Heart left ventricle (tissue), 16 donors: ENCODE measurements at places on chromosomes 2 and 18. TPM values are rescaled to one million over a fixed set of nuclear protein-coding genes. Genes with fewer than 3 reads are reported as not detected.

- no peak overlapping the region for H3K27ac ChIP-seq
- H3K4me3 ChIP-seq, result no peak overlapping the region
- no peaks in the 10 kb centered on the region for H3K36me3 ChIP-seq
- H3K4me1 ChIP-seq, result no peaks in the 10 kb centered on the region
- H3K27me3 ChIP-seq, result no peaks in the 10 kb centered on the region
- DNase-seq, result no peak
Observed at GRCh38 chr18:28960146-28960545, 783.2 kb upstream of the CDH2 start.

DNA sequence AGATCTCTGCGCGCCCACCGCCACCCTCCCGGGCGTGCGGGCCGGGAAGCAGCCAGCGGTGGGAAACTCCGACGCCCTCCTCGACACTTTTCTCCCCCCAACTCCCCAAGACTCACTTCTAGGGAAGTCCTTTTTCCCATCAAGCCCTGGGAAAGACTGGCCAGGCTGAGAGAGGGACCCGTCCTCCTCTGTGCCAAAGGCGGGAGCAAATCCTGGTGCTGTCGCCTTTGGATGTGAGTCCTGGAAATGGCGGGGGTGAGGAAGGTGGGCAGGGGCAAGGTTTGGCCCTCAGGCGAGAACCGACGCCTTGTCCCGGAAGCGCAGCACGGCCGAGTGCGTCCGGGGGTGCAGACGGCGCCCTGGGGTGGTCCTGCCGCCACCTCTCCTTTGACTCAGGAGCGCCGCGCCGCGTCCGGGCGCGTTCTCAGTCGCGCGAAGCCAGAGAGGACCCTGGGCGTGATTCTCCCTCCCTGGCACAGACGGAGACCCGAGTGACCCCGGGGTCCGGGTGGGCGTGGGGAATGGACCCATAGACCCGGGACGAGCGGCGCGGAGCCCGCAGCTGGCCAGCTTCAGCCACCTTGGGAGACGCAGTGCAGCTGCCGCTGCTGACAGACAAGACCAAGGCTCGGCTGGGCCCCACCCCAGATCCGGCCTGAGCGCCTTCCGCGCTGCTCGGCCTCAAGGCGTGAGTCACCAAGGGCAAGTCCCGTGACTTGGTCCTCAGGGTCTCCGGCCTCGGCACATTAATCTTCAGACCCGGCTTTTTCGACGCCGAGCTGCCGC is 3.5 kb upstream of the LBX2 start:
- peak; percentile 91 for DNase-seq
- peaks cover 36% of the 10 kb centered on the region for H3K4me1 ChIP-seq
- H3K27me3 ChIP-seq, result peaks cover 52% of the 10 kb centered on the region
- peak overlapping the region; percentile 55 for H3K4me3 ChIP-seq

DNA sequence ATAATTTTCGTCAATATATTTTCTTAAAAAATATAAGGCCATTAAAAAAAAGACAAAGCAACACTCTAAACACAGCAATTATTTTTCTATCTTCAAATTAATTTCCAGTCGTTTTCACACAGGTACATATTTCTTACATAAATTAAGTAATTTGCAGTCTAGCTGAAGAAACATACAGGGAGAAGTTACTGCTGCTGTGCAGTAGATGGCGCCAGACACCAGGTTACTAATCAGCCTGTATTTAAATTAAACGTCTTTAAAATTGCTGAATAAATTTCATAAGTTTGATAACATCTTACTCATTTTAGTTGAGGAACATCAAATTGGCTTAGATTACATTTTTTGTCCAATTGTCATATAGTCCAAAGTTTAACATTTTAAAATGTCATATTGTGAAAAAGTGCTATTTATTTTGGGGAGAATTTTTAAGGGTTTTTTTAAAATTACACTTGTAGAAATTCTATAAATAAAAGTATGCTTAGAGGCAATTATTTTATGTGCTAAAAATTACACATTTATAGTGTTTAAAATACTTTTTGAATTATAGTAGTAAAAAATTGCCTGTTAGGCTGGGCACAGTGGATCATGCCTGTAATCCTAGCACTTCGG is 88.4 kb downstream of the PMAIP1 start:
- no peak overlapping the region for H3K4me3 ChIP-seq
- H3K27me3 ChIP-seq, result peaks cover 25% of the 10 kb centered on the region
- H3K36me3 ChIP-seq, result no peaks in the 10 kb centered on the region
- H3K27ac ChIP-seq, result no peak overlapping the region

GRCh38 chr2:178632729-178633128 is 152.5 kb downstream of the PLEKHA3 start:
- no peak overlapping the region for H3K4me3 ChIP-seq
- H3K4me1 ChIP-seq, result no peaks in the 10 kb centered on the region
- no peak for DNase-seq

DNA sequence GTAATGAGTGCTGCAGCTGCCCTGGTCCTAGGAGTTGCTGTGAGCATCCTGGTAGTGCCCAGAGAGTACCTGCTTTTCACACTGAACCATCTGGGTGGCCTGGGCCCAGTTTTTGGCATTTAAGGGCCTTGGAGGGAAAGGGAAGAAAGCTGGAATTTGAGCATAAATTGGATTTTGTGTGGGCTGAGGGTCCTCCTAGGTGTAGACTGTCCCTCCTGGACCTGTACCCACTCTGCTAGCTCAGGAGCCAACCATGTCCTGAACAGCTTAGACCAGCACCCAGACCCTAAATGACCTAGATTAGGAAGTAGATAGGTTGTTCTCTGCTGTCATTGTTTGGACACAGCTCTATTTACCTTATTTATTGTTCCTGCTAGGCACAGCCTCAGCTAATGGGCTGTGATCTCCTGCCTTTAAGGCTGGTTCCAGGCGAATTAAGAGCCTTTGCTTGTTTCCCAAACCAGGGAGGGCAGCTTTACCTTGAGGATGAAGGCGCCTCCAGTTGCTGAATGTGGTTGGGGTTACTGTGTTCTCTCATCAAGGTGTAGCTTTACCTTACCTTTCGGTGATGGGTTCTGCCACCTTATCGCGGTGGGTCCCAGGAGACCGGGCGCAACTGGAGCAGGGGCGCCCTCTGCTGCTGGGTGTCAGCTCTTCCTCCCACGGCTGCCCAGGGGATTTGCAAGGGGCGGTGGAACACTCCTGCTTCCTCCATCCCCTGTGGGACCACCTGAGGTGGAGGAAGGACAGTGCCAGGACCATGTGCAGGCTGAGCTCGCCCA is 34.4 kb downstream of the ITGA6 start:
- H3K27ac ChIP-seq, result peak overlapping the region; percentile 78
- no peaks in the 10 kb centered on the region for H3K36me3 ChIP-seq
- peak; percentile 57 for DNase-seq
- H3K27me3 ChIP-seq, result no peaks in the 10 kb centered on the region
- peaks cover 59% of the 10 kb centered on the region for H3K4me1 ChIP-seq
- H3K4me3 ChIP-seq, result no peak overlapping the region

GRCh38 chr2:183389546-183390080 is 265.4 kb downstream of the NUP35 start:
- no peak overlapping the region for H3K4me3 ChIP-seq
- H3K36me3 ChIP-seq, result no peaks in the 10 kb centered on the region
- H3K27me3 ChIP-seq, result no peaks in the 10 kb centered on the region
- H3K4me1 ChIP-seq, result no peaks in the 10 kb centered on the region
- no peak overlapping the region for H3K27ac ChIP-seq

GRCh38 chr2:238864207-238865014 is 16.5 kb downstream of the TWIST2 start:
- peak; percentile 91 for DNase-seq
- peak overlapping the region; percentile 3 for H3K4me3 ChIP-seq
- H3K4me1 ChIP-seq, result peaks cover 20% of the 10 kb centered on the region
- H3K36me3 ChIP-seq, result no peaks in the 10 kb centered on the region

DNA sequence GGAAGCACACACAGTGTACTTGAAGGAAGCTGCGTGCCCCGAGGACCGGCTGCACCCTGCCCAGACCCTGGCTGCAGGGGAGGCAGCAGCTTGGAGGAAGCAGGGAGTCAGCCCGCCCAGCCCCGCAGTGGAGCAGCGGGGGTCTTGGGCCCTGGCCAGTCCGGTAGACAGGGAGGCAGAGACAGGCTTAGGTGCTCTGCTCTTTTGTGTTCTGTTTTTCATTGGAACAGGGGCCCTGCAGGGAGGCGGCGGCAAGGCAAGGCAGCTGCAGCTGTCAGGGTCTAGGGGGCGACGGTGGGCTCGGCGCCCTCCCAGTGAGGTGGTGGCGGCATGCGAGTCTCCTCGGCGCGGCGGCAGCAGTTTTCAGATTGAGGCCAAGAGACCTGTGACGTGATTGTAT is 53.3 kb upstream of the TFCP2L1 start:
- peaks cover 52% of the 10 kb centered on the region for H3K36me3 ChIP-seq
- no peaks in the 10 kb centered on the region for H3K27me3 ChIP-seq
- no peak overlapping the region for H3K27ac ChIP-seq
- H3K4me1 ChIP-seq, result no peaks in the 10 kb centered on the region

DNA sequence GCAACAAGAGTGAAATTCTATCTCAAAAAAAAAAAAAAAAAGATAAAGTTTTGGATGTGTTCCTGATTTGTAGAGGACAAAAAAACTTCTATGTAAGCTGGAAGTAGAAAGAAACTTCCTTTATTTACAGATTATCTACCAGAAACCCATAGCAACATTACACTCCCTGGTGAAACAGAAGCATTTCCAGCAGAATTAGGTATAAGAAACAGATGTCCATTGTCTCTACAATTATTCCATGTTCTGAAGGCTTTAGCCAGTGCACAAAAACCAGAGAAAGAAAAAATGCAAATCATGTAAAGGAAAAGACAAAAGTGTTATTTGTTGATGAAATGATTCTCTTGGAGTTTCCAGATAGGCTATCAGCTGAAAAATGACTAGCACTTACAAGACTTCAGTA is 4.9 kb downstream of the TUBB6 start:
- H3K36me3 ChIP-seq, result peaks cover 60% of the 10 kb centered on the region
- no peak overlapping the region for H3K4me3 ChIP-seq
- no peaks in the 10 kb centered on the region for H3K27me3 ChIP-seq
- no peak for DNase-seq

- no peak for DNase-seq
- no peak overlapping the region for H3K27ac ChIP-seq
- H3K27me3 ChIP-seq, result no peaks in the 10 kb centered on the region
- H3K4me3 ChIP-seq, result no peak overlapping the region
- H3K36me3 ChIP-seq, result no peaks in the 10 kb centered on the region
Observed at GRCh38 chr2:216006164-216006663, 7.1 kb downstream of the MREG start.

- no peaks in the 10 kb centered on the region for H3K36me3 ChIP-seq
- no peak overlapping the region for H3K4me3 ChIP-seq
- H3K4me1 ChIP-seq, result peaks cover 39% of the 10 kb centered on the region
- H3K27me3 ChIP-seq, result no peaks in the 10 kb centered on the region
Observed at GRCh38 chr2:71066856-71067255, 1.6 kb upstream of the NAGK start.

- no peak for DNase-seq
- H3K27ac ChIP-seq, result no peak overlapping the region
- no peaks in the 10 kb centered on the region for H3K36me3 ChIP-seq
- no peaks in the 10 kb centered on the region for H3K4me1 ChIP-seq
Observed at GRCh38 chr2:163266772-163267171, 428.2 kb upstream of the KCNH7 start.

GRCh38 chr2:230356084-230356483 is 29.1 kb downstream of the SP140L start:
- H3K27ac ChIP-seq, result no peak overlapping the region
- H3K4me3 ChIP-seq, result no peak overlapping the region
- no peaks in the 10 kb centered on the region for H3K4me1 ChIP-seq
- no peaks in the 10 kb centered on the region for H3K27me3 ChIP-seq
- H3K36me3 ChIP-seq, result peaks cover 34% of the 10 kb centered on the region

DNA sequence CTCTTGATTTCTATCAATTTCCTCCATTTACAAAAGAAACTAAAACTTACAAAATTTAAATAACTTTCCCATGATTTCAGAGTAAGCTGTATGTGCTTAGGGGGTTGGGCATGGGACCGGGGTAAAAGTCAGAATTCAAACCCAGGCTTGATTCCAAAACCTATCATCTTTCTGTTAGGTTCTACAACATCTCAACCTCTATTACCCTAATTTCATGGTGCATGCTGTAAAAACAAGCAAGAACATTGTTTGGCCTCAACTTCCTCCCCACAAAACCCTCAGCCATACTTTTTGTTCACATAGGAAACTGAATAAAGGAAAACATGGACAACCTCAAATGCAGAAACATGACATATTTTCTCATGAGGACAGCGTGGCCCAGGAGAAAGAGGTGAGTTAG is 59.3 kb downstream of the RDH14 start:
- no peak overlapping the region for H3K4me3 ChIP-seq
- DNase-seq, result no peak
- H3K4me1 ChIP-seq, result no peaks in the 10 kb centered on the region
- H3K27ac ChIP-seq, result no peak overlapping the region

DNA sequence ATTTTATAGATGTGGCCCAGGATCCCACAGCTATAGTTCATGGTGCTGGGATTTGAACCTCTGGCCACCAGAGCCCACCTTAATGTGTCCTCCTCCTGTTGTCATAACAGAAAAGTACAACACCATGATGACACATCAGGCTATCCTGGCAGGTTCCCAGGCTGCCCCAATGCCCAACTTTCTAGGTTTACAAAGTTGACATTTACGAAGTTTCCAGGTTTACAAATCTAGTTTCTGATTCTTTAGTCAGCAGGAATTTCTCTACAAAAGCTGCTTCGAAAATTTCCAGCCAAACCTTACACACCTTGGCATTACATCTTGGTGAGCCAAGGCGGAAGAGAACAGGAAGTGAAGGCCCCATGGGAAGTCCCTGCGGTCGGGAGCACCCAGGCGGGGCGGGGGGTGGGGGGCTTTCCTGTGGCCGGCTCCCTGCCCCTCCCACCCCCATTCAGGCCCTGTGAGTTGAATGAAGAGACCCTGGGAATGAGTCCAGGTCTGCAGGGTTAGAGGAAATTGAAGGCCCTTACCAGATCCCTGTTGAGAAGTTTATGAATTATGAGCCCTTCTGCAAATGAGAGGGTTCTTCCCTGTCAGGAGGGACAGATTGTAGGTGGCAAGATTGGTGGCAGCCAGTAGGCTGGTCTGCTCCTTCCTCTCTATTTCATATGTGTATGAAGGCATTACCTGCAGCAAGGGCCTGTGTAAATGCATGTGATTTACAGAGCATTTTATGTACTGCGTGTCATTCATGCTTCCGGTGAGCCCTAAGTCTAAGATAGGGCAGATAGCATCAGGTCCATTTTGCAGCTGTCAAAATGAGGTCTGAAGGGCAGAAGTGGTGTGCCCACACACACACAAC is 11.1 kb upstream of the IL1RN start:
- H3K4me1 ChIP-seq, result no peaks in the 10 kb centered on the region
- no peaks in the 10 kb centered on the region for H3K27me3 ChIP-seq
- no peaks in the 10 kb centered on the region for H3K36me3 ChIP-seq

ALK gene
- not detected for total RNA-seq

ANKRD53 gene
- 0.40 TPM for total RNA-seq

CLEC4F gene
- 0.16 TPM for total RNA-seq

DYSF gene
- 84.9 TPM for total RNA-seq

CYS1 gene
- total RNA-seq, result 1.4 TPM

NEU2 gene
- total RNA-seq, result not detected
